ENCODE measurements at places on chromosomes 5 and 9.
A peak's percentile ranks its signal among the peaks of the same experiment; 100 is the strongest.

DNA sequence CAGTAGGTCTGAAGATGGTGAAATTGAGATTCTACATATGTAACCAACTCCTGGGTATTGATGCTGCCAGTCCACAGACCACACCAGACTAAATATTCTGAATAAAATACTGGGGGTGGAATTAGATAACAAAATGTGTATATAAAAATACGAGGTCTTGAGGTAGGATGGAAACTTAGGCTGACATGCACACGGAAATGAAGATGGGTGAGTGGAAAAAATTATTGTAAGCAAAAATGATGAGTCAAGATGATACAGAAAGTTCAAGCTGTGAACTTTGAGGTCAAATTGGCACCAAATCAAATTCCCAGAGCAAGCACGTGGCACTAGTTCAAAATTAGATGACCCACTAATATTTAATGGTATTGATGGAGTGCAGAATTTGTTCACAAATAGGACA is 713.4 kb upstream of the ACO1 start:
- no peak for DNase-seq

DNA sequence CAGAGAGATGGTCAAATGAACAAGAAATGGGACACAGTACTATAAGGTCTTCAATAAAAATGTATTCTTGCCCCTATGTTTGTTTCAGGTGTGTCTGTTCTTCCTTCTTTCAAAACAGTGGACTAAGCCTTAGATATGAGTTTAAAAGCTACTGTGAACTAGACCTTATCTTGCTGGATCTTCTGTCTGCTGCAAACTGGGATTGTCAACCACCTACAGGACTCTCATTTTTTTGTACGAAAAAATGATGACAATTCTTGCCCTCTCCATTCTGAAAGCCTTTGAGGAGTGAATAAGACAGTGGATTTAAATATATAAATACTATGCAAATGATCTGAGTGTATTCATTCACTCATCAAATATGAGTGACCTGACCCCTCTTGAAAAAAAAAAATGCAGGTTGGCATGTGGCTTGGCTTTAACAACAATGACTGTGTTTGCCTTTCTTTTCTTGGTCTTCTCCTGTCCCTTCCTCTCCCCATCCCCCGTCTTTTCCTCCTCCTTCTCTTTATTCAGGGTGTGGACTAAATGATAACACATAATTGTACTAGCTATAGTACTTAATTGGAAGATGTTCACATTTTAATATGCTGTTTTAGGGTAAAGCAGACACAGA is 235.5 kb upstream of the TRIM32 start:
- DNase-seq: peak; percentile 23

DNA sequence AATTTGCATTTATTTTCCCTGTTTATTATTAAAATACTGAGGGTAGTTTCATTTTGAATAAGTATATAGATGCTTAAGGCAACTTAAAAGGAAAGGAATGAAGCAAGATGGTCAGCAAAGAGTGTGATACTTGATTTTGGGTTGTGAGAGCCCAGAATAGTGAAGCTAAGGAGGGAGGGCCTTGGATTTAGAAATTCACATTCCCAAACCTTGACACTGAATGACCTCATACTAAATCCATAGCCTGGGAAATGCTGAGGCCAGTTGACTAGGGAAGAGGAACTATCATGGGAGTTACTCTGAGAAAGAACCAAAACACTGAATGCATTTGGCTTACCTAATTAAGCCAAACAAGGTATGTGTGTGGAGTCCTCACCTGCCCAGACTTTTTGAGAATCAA is 292.5 kb downstream of the SPATA31D1 start:
- no peak for DNase-seq

- no peak for DNase-seq
These were observed 51.3 kb downstream of the ANXA1 start for GRCh38 chr9:73202980-73203379.

- DNase-seq: no peak
These were observed 19.0 kb downstream of the CTXN3 start for GRCh38 chr5:127667926-127668325.

- no peak for DNase-seq
These were observed 7.5 kb upstream of the EGFLAM start for GRCh38 chr5:38250763-38251448.

GRCh38 chr9:99506747-99507348 is 284.8 kb downstream of the SEC61B start:
- DNase-seq: no peak

GRCh38 chr5:157835041-157835440 is 23.9 kb downstream of the CLINT1 start:
- no peak for DNase-seq

DNA sequence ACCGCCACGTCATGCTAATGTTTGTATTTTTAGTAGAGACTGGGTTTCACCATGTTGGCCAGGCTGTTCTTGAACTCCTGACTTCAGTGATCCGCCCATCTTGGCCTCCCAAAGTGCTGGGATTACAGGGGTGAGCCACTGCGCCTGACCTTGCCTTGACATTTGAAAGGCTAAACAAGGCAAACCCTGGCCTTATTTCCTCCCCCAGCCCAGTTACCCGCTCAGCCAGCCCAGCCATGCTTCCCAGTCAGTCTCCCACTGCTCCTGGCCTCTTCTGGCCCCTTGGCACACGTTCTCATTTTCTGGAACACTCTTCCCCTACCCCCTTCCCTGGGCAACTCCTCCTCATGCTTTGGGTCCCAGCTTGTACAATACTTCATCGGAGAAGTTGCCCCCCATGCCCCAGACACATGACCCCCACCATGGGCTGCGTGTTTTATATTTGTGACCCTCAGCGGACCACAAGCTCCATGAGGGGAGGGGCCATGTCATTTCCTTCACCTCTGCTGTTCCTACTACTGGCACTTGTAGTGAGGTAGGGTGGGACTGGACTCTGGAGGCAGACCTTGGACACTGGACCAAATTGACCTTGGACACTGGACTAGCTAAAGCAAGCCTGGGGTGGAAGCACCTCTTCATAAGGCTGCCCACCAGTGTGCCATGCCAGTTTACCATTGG is 94.4 kb upstream of the IER5L start:
- no peak for DNase-seq

DNA sequence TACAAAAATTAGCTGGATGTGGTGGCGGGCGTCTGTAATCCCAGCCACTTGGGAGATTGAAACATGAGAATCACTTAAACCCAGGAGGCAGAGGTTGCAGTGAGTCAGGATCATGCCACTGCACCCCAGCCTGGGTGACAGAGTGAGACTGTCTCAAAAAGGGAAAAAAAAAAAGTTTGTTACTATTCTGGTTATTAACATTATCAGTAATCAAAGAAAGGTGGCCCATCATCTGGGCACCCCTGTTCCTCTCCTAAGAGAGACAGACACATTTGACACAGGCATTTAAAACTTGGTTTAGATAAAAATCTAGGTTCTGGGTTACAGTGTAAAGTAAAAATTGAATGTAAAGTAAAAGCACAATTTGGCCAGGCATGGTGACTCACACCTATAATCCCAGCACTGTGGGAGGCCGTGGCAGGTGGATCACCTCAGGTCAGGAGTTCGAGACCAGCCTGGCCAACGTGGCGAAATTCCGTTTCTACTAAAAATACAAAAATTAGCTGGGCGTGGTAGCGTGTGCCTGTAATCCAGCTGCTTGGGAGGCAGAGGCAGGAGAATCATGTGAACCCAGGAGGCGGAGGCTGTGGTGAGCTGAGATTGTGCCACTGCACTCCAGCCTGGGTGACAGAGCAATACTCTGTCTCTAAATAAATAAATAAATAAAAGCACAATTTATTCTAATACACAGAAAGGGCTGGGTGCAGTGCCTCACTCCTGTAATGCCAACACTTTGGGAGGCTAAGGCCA is 16.7 kb upstream of the PHYHD1 start:
- no peak for DNase-seq

- DNase-seq: no peak
These were observed 97.5 kb upstream of the CTSV start for GRCh38 chr9:97136421-97136820.

DNA sequence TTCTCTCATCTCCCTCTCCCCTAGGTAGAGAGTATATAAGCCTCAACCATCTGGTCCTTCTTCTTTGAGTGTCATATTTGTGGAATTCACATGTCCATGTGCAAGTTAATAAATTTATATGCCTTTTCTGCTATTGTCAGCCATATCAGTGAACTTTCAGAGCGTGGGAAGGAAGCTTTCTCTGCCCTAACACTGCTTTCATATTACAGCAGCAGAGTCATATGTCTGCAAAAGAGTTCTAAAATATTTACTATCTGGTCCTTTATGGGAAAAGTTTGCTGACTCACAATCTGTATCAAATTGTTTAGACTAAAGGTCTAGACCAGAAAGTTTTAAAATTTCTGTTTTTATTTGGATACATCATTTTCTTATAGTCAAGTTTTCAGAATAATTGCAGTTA is 669.0 kb downstream of the LRRC70 start:
- DNase-seq: no peak

GRCh38 chr9:127990554-127990953 is 9.8 kb upstream of the EEIG1 start:
- DNase-seq: no peak

GRCh38 chr5:33857037-33857436 is 34.8 kb downstream of the ADAMTS12 start:
- no peak for DNase-seq

DNA sequence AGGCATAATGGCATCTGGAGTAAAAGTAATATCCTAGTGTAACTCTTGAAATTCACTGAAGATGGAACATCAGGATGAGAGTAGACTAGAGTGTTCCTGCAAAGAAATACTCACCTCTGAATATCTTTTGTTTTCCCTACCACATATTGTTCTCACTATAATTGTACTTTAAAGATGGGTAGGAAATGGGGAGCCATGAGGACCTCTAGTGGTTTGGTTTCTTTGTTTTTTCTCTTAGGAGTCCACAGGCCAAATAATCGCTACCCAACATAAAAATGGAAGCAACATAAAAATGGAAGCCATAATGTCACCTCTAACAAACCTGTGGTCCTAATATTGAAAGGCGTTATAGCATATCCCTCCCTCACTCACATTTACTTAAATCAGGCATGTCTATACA is 2375.8 kb downstream of the MAT2B start:
- no peak for DNase-seq

- DNase-seq: no peak
These were observed 58.0 kb downstream of the HRH2 start for GRCh38 chr5:175715627-175716522.

- DNase-seq: no peak
These were observed 15.1 kb downstream of the GSN start for GRCh38 chr9:121283080-121283398.

DNA sequence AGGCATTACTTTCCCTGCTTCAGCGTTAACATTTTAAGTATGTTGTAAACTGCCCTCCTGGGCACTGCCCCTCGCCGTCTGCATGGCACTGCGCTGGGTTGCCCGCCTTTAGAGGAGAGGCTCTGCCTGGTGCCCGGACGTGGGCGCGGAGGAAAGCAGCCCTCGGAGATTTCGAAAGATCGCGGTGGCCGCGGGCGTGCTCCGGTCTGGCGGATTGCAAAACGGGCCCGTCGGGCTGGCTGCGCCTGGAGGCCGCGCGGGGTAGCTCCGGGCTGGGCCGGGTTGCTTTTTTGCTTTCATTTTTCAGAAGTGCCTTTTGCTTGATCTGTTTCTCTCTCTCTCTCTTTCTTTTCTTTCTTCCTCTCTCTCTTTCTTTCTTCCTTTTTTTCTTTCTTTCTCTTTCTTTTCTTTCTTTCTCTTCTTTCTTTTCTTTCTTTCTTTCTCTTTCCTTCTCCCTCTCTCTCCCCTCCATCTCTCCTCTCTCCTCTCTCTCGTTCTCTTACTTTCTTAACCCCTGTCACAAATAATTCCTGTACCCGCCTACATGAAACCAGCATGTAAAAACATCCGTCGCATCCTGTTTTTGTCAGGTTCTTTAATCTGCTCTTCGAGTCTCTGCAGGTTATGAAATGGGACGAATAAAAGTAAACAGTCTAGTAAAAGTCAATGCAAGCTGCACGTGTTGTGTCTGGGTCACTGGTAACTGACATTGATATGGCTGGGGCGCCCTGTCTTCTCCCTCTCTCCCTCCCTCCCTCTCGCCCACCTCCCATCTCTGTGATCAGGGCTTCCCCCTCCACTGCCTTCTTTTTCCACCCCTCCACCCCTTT is 1.7 kb downstream of the FST start:
- DNase-seq: peak; percentile 12

GRCh38 chr5:116573279-116573701 is 1.3 kb downstream of the SEMA6A start:
- DNase-seq: no peak

GRCh38 chr9:101457003-101457402 is 21.4 kb upstream of the ALDOB start:
- DNase-seq: no peak

DNA sequence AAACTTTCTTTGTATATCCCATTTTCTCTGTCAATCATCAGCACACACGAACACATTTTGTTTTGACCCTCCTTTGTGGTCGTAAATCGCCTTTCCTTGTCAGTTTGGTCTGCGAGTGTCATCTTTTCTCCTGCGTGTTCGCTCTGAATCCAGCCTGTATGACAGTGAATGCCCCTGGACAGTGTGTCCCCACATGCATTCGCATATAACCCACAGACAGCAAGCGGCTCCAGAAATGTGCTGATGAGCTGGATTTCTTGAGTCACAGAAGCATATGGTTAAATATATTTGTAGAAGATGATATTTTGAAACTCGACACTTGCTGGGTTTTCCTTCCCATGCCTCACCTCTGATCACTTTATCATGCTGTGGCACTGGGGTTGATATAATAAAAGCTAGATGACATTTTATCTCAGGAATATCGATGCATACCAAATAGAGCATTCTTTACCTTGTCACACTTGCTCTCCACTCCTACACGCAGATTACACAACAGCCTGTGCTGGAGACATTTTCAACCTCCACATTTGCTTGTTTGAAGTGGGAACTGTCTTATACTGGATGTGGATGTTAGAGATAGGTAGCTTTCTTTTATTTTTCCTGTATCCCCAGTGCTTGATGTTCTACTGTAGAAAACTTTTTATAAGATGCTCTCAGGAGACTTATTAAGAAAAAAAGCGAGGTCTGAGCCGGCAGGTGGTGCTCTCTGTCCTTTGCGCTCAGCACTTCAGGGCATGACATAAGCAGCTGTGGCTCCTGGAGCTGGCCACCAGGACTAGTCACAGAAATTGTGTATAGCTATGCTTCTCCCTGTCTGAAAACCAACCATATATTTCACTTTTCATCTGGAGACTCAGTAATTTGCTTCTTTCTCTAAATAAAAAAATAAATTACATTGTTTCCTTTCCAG is 215.1 kb downstream of the SH3GL2 start:
- DNase-seq: no peak

DNA sequence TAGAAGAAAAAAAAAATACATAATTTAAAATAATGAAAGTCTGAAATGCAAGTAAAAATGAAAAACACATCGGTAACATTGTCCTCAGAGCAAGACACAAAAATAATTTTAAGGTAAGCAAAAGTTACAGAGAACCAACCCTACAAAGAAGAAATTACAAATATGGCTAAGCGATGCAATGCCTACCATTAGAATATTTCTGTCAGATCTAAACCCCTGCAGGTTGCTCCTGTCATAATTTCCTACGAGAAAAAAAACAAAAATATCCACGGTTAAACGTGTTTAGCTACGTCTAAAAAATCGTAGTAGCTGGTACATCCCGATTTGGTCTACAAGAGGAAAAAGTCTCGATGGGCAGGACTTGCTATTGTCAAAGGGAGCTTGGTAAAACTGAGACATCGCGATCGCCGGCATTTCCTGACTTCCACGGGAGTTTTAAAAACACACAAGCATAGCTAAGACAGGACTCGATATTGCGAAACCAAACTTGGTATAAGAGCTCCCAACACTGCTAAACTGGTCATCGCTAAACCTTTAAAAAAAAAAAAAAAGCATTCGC is 1.1 kb upstream of the ANXA2R start:
- peak; percentile 81 for DNase-seq
